ENCODE measurements at places on chromosomes 3 and 15.

DNA sequence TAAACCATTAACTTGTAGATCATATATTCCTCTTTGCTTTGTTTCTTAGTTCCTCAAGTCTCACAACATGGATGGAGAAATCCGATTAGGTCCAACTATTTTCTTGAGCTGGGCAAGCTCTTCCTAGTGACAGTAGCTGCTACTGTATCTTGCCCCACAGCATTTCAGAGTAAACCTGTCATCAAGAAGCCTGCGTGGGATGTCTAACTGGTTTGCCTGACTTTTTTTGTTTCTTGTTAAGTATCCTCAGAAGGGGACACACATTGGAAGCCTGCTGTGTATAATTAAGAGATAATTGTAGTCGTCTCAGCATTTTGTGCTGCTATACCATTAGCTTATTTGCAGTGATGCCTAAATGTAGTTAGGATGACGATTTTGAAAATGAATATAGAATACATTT lies 29.3 kb upstream of the STT3B start:
- DNase-seq = no peak

GRCh38 chr15:61639491-61639890 lies 410.4 kb upstream of the RORA start:
- no peak for DNase-seq

GRCh38 chr3:186638259-186638658 lies 1.9 kb upstream of the FETUB start:
- no peak for DNase-seq

DNA sequence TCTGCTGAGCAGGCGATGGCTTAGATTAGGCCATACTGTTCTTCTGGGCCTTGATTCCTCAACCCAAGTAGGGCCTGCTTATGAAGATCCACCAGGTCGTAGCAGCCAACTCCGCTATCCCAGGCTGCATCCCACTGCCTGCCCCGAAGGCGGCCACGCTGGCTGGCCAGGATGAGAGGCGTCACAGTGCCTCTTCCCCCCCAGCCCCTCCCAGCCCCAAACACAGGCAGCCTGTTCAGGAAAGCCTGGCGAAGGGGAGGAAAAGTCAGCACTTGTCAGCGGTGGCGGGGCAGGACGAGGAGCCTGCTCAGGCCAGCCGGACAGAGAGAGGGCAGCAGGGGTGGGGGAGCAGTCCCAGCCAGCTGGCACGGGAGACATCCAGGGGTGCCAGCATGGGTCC lies 11.2 kb downstream of the PTH1R start:
- no peak for DNase-seq

DNA sequence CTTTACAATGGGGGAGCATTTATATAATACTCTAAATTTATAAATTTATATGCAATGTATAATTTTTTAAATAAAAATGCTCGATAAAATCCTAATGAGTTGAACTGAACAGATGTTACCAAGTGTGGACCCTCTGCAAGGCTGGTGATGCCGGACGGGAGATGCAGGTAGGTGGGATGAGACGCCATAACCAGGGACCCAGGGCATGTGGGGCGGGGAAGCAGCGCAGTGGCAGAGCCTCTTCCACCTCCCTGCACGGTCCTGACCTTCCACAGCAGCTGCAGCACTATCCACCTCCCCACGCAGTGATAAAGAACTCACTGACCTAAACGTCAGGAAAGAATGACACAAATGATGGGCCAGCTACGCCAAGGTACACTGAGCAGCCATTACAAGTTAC lies 12.8 kb downstream of the PCSK6 start:
- no peak for DNase-seq

GRCh38 chr3:21672303-21672702 lies 78.7 kb downstream of the ZNF385D start:
- no peak for DNase-seq

GRCh38 chr3:13189639-13190377 lies 116.6 kb upstream of the IQSEC1 start:
- DNase-seq = no peak

DNA sequence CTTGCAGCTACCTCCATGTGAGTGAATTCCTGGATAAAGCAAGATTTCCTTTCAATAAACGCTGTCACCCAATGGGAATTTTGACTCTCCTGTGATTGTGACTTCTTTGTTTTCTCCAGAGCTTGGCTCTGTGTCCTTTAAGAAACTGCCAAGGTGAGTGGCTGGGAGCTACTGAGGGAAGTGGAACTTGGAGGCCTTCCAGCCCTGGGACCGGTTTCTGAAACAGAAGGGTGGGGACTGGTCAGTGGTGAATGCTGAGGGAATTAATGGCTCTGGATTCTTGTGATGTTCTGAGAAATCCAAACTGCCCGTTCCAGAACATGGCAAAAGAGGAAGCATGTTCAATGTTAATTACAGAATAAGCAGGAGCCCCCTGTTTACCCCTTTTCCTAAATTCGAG lies 41.1 kb upstream of the MYZAP start:
- DNase-seq = no peak

DNA sequence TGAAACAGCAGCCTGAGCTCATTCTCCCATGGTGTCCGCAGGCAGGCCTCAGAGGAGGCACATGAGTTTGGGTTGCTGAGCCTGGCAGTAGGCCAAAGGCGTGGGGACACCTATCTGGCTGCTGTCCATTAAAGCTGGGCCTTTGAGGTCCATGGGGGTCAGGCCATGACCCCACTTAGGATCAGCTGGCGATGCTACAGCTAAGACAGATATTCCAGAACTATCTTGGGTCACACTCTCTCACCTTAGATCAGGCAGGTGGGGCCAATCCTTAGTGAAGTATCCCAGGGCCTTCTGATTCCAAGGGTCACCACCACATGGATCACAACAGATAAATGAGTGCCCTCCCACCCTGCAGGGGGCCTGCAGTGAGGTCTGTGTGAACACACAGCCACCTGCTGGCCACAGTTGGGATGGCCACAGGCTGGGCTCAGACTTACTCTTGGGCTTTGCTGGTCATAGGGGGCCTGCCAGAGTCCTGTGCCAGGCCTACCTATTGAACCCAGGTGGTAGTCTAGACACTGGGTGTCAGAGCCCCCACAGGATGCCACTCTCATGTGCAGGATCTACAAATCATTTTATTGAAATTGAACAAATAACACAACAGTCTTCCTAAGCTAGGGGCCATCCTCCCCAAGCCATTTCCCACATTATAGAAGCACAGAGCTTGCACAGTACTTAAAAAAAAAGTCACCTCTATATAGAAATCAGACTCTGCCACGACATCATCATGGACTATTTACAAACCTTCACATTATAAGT lies 2.0 kb upstream of the HYAL2 start:
- DNase-seq = peak; percentile 25

- DNase-seq = no peak
These were observed 74.9 kb upstream of the PPIB start for GRCh38 chr15:64237677-64238076.

DNA sequence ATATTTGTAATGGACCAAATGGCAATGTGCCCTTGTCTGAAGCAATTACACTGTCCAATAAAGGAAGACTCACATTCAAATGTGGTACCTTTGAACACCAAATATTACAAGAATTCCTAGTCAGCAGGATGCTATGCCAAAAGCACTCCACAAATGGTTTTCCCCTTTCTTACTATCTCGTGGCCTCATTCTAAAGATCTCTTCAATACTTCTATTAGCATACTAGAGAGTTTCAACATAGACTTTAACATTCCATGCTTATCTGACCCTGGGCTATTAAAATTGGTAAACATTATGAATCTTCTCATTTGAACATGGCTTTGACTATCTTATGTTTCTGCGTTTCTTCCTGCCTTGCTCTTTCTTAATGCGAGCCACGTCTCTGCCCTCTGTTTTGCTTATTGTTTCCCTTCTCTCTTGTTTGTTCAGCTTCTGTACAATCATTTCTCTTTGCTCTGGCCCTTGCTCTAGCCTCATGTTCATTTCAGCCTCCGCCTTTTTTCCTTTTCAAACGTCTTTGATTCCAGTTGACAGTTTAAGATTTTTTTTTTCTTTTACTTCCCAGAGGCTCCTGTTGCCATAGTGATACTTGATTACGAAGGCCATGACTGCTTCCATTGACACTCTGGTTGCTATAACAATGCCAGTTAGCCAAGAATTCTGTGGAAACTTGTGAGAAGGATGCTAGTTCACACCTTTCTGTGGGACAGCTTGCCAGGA lies 49.5 kb upstream of the SLC9A9 start:
- DNase-seq = no peak

DNA sequence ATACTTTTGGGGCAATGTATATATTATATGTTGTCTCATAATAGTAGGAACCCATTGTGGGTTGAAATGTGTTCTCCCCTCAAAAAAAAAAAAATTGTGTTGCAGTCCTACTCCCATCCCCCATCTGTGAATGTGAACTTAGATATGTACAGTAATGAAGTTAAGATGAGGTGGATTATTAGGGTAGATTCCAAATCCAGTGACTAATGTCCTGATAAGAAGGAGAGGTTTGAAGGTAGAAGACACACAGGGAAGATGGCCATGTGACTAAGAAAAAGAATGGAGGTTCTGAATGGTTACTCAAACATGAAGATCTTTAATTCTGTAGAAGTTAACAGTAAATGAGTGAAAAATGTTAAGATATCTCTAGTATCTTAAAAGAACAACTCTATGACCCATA lies 3.0 kb upstream of the ATOSA start:
- DNase-seq = no peak

DNA sequence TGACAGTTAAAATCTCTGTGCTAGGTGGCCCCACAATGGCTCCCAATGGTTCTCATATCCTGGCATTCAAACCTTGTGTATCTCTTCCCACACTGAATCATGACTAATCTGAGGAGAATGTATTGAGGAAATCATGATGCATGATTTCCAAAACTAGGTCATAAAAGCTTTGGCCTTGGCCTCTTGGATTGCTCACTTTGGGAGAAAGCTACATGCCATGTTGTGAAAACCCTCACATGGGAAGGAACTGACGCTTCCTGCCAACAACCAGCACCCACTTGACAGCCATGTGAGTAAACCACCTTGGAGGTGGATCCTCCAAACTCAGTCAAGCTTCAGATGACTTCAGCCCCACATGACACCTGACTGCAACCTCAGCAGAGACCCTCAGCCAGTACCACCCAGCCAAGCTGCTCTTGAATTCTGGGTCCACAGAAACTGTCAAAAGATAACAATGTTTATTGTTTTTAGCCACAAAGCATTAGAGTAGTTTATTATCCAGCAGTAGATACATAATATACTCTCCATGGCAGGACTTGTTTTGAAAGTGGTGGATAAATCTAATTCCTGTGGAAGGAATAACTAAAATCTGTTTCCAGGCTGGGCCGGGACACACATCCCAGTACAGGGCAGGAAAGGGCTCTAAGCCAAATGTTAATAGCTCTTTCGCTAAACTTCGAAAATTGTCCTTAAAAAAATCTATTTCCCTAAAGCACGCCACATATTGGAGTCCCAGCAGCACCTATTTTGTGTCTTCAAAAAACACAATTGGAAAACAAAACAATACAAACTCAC lies 1.0 kb upstream of the ZNF620 start:
- no peak for DNase-seq

DNA sequence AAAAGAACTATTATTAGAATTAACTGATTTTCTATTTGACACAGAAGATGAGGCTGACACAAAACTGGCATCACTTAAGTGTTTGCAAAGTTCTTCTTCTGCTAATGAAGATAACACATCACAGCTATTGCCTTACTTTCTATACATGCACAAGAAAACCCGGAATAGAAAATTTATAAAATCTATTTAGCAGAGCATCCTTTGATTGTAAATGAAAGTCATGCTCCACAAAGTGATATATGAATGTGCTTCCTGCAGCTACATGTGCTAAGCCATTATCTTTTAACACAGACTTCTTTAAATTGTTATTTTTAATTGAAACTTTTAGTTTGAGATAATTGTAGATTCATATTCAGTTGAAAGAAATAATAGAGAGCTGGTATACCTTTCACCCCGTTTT lies 27.0 kb downstream of the DENND4A start:
- no peak for DNase-seq

Measured in NCI-H1092 (cell line).